Panc1 (cell line): ENCODE measurements at places on chromosomes 5 and 9.

DNA sequence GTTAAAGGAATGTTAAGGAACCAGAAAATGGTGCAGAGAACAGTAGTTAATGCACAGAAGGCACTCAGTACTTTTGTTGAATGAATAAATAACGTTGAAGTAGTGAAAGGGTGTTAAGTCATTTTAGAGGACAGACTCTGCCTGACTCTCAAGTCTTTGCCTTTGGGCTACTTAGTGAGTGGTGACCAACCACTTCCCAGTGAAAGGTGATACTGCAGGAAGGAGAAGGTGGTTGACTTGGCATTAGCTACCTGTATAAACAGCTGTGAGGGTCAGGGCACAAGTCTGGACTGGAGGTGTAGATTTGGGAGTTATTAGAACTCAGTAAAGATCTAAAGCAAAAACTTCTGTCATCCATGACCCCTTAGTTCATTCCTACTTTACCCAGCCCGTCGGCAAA lies 4.9 kb upstream of the SHB start:
- no peak for DNase-seq

GRCh38 chr5:17412760-17413671 lies 85.0 kb upstream of the TAF11L2 start:
- no peak for DNase-seq

GRCh38 chr5:57320582-57320981 lies 146.7 kb downstream of the GPBP1 start:
- no peak for DNase-seq

GRCh38 chr5:127305493-127305892 lies 14.9 kb downstream of the MEGF10 start:
- no peak for DNase-seq

GRCh38 chr9:127455324-127455992 lies 4.1 kb downstream of the LRSAM1 start:
- no peak for DNase-seq

DNA sequence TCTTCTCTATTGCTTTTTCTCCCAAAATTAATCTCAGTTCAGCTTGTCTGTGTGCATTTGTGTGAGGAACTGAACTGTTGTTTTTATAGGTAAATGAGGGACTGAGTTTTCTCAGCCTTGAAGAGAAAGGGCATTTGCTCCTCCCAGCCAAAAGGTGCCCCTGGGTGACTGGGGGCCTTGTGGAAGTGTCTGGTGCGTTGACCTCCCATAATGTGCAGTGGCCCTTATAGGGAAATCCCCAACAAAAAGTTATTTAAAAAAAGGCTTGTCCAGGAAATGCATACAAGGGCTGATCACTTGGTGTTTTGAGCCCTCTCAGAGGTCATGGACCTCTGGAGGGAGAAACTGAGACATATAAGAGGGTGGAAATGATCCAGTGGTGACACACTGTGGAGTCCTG lies 239.7 kb upstream of the KLF9 start:
- no peak for DNase-seq

DNA sequence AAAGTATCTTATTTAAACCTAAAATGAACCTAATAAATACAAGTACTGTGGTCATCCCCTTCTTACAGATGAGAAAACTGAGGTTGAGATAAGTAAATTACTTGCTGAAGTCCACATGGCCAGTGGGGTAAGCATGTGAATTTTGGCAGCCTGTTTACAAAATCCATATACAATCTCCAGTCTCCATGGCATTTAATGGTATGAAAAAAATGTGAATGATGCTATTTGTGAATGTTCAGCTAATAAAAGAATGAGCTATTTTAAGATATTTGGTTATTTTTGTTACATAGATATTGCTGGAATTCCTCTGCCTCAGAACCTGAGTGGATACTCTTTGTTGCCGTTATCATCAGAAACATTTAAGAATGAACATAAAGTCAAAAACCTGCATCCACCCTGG lies 19.3 kb upstream of the GPR150 start:
- DNase-seq, result no peak

GRCh38 chr9:126880947-126881332 lies 20.5 kb downstream of the ZBTB34 start:
- no peak for DNase-seq

DNA sequence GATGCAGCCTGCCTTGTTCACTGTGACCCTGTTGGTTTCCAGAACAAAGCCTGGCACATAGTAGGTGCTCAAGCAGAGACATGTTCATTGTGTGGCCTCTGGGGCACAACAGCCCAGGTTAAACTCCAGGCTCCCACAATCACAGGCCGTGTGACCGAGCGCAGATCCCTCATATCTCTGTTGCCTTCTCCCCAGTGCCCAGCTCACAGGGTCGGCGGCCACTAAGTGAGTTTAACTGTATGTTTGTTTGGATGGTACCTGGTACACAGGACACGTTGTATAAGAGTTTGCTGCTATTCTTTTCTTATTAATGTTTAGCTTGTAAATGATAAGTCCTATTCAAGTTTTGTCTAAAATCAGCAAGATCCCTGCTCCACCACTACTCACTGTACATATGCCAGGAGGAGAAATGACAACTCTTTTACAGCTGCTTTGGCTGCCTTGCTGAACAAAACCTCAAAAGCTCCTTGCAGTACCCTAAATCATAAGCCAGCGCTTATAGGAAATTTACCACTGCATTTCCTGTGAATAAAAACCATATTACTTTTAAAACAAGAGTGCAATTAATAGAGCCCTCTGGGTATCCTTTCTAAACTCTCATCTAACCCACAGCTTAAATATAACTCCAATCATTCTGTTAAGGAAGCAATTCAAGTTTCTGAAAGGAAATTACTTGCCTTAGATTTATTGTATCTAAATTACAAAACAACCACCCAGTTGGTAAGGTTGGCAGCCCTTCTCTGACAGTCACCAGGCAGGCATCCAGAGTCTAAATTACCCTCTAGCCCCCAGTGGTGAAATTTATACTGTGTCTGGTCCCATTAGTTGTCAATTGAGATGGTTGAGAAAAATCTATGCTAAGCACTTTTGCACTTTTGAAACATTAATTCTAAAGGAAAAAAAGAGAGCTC lies 379.4 kb downstream of the SEMA5A start:
- DNase-seq, result no peak

DNA sequence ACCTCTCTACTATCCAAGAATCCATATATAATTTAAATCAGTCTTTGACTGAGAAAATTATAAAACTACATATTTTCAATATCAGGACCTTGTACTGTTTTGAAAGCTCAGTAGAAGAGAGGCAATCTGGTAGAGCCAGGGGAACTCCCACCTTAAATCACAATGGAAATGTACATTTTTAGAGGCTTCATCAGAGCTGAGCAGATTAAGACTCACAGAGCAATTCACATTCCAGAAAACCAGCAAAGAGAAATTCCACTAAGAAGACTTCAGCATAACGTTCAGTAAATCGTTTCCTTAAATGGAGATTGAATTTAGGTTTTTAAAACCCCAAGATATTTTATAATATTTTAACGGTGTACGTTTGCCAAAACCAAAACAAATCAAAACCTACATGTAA lies 227.8 kb upstream of the TRPM3 start:
- DNase-seq, result no peak

DNA sequence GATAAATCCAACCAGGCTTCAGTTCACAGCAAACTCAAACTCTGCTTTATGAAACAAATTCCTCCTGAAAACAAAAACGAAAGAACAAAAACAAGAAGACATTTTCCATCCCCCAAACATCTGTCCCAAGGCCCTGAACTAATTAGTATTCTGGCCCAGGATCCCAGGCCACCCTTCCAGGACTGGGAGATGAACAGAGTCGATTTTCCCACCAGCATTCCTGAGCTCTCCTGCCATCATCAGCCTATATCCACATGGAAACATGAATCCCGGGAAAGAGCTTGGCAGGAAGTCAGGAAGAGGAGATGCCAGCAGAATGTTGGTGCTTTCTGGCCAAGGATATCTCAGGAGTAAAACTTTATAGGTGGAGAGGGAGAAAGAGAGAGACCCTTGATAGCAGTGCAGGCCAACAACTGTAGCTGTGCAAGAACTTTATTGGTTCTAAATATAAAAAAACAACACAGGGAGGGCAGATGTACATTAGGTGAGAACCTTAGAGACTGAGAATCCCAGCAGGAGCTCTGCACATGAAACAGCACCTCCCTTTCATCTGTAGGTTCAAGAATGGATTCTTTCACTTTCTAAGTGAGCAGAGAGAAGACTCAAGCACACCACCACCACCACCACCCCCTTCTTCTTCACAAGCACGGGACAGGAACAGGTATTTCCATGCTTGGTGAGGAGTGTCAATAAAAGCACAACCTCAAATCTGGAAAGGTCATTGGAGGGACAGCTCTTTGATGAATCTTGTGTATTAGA lies 190.7 kb upstream of the TAS2R1 start:
- DNase-seq, result no peak

DNA sequence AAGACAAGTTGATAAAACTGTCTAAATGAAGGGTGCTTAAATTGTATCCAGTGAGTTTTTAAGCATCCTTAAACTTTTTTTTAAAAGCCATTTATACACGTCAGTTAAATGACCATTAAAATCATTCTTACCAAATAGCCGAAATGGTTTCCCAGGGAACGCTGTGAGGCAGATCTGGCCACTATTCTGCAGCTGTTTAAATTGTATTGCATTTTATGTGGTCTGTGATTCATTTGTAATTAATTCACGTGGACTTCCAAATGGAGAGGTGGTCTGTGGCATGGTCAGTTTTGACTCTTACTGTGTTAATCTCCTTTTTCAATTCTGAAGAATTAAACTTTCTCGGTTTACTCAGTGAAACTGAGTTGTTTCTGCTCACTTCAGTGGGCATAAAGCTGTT lies 113.7 kb upstream of the OTULINL start:
- no peak for DNase-seq

GRCh38 chr9:136049491-136050265 lies 45.4 kb downstream of the NACC2 start:
- DNase-seq, result no peak

GRCh38 chr9:124260769-124261603 lies 3.2 kb downstream of the NEK6 start:
- no peak for DNase-seq

GRCh38 chr5:102539996-102540728 lies 41.4 kb upstream of the SLCO6A1 start:
- DNase-seq, result no peak

DNA sequence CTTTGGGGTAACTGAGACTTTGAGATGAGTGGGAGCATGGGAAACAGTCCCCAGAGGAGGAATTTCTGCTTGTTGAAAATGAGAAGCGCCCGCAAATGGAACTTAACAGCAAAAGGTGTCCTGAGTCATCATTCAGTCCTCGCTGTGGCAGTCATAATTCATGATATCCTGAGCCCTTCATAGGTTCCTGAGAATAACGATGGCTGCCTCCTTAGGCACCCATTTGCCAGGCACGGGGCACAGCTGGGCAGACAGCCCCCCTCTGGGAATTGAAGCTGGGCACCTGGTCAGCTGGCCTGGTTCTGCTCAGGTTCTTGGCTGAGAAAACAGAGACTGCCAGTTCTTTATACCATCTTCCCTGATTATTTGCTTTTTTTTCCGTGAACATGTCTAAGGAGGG lies 69.8 kb upstream of the EGFLAM start:
- DNase-seq, result no peak

GRCh38 chr5:25858019-25858418 lies 1180.4 kb downstream of the CDH9 start:
- DNase-seq, result no peak

- DNase-seq, result no peak
These were observed 61.0 kb downstream of the FBXO4 start for GRCh38 chr5:41985945-41986695.

DNA sequence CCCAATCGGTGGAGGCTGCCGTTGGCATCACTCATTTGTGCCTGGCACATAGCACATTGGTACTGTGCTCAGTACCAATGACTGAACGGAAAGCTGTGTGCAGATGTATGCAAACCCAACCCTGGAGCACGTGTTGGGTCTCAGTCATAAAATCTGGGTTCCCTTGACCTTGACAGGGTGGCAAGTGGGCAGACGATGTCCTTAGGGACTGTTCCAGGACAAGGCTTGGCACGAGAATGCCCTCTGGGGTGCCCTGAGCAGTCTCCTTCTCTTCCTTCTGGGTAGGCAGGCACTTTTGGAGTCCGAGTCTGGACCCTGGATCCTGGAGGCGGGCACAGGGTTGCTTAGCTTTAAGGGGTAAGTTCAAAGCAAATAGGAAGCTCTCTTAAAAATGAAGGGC lies 75.8 kb downstream of the MACROH2A1 start:
- no peak for DNase-seq

GRCh38 chr5:58998544-58998943 lies 415.7 kb downstream of the RAB3C start:
- no peak for DNase-seq

DNA sequence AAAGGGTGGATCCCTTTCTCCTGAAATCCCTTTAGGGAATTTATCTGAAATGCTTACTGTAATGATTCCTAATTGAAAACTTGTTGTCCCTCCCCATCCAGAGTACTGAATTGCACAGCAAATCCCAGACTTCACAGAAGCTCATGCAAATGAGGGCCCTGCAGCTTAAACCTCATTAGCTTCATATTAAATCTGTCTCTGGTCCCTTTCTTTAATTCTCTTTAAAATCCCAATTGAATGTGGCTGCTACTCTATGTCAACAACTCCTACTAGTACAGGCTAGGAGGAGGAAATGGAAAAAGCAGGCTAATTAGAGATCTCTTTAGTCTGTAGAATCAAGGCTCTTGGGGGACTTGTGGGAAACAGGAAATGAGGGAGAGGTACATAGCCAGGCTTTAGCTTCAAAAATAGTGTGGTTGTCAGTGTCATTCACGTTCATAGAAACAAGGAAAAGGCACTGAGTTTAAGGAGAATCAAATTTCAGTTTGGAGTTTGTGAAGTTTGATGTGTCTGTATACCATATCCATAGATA lies 191.3 kb upstream of the PRDM9 start:
- no peak for DNase-seq

- DNase-seq, result no peak
These were observed 57.3 kb downstream of the CTSL start for GRCh38 chr9:87783180-87783579.

DNA sequence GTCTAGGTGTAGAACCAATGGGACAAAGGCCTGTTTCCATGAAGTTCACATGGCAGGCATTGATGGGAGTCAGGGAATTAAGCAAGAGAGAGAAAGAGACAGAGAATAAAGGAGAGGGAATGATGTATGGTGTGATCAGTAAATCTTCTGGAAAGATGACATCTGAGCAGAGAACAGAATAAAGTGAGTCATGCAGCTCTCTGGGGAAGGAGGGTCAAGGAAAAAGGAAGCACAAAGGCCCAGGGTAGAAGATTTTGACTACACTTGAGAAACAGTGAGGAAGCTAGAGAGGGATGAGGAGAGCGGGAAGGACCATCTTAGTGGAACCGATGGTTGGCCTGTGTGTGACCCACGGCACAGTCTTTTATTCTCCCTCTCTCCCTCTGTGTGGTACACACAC lies 425.9 kb downstream of the SPOCK1 start:
- no peak for DNase-seq

DNA sequence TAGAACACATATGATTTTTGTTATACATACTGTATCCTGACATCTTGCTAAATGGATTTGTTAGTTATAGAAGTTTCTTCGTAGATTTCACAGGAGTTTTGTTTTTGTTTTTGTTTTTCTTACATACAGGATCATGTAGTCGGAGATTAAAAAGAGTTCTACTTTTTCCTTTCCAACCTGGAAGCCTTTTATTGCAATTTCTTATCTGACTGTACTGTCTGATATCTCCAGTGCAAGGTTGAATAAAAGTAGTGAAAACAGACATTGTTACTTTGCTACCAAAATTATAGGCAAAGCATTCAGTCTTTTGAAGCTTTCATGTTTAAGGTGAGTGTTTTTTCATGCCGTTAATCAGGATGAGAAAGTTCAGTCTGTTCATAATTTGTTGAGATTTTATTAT lies 117.4 kb upstream of the PRSS3 start:
- no peak for DNase-seq
